ENCODE measurements at places on chromosomes 16 and 17.

GRCh38 chr17:60284709-60285108, 107.2 kb downstream of the USP32 start:
- DNase-seq: no peak

DNA sequence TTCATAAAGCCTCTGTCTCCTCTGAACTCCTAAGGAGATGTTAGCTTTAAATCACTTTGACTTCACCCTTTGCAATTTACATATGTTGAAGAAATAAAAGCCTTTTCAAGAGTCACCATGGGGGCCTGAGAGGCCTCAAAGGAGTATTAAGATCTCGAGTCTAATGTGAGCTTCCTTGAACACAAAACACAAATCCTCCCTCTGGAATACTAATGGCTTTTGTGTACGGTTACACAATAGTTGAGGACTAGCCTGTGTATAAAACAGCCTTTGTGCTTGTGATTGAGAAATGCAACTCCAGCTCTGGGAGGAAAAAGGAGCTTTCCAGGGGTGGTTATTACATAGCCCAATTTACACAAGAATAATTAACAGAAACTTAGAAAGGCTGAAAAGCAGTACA, 1140.2 kb downstream of the CDH11 start:
- DNase-seq: no peak

- no peak for DNase-seq
Observed at GRCh38 chr17:79034931-79035485, 11.0 kb downstream of the C1QTNF1 start.

DNA sequence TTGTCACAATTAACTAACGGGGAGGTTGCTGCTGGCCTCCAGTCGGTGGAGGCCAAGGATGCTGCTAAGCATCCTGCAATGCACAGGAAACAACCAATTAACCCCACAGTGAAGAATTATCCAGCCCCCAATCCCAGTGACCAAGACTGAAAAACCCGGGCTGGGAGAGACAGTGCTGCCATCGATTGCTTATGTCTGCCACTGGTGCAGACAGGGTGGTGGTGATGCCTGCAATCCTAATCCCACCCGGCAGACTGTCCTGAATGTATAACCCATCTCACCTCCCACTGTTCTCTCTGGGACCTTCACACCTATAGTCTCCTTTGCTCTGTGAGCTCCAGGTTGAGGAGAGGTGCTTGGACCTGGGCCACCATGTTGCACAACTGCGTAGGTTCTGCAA, 42.3 kb upstream of the KLHDC4 start:
- no peak for DNase-seq

GRCh38 chr16:50681021-50681885, at the start of gene SNX20:
Gene SNX20 (minus strand): TSS chr16:50681312. CDS start chr16:50677526, 3,786 bp downstream.
- DNase-seq: no peak

- DNase-seq: no peak
Observed at GRCh38 chr17:8320990-8321389, 10.9 kb downstream of the ARHGEF15 start.

DNA sequence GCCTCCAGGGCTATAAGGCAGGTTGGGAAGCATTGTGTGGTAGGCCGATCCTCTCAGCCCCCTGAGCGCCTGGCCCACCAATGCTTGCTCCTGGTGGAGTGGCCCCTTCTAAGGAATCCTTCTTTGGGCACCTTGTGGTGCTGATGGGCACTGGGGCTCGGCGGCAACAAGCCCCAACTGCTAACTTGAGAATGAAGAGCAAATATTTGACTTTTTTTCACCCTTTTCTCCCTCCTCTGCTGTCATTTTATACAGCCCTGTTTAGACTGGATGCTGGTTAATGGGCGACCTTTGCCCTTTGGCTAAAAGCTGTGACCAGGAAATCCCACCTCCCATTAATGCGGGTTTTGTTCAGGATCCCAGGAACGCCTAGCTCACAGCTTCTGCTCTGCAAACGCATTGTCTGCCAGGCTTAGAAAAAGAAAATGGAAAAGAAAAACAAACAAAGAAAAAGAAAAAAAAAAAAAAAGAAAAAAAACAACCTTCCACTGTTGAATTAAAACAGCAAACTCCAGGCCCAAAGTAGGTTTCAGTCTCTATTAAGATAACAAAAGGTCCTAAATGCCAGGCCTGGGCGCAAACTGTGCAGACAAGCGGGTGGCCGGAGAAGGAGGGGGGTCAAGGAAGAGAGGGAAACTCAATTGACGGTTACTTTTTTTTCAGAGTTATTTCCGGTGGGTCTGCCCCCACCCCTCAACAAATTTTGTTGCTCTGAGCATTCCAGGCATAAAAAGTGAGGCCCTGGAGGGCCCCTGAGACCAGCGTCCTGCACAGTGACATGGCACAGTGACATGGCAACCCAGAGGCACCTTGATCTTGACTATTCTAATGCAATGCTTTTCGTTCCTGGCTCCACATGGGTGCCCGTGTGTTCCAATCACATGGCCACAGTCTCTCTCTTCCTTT, 301.4 kb downstream of the MAF start:
- DNase-seq: no peak

- no peak for DNase-seq
Observed at GRCh38 chr16:66871840-66872239, 8.5 kb upstream of the PDP2 start.

DNA sequence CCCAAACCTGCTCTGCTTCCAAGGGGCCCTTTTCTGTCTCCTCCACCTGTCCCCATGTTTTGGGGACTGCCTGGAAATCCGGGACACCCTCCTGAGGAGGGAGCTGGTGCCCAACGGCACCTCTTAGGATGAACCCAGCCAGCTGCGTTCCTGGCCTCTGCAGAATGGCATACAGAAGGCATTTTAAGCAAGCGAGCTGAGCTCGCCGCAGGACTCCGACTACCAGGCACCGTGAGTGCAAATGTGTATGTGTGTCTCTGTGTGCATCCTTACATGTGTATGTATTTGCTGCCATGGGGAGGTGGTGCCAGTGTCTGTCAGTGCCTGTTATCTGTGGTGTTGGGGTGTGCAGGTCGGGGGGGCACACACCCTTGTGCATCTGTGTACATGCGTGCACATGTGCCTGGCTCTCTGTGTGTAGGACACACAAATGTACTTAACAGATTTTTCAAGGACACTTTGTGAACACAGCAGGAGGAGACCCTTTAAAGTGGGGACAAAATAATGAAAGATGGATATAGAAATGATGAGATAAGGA, 39.3 kb downstream of the ABAT start:
- no peak for DNase-seq

DNA sequence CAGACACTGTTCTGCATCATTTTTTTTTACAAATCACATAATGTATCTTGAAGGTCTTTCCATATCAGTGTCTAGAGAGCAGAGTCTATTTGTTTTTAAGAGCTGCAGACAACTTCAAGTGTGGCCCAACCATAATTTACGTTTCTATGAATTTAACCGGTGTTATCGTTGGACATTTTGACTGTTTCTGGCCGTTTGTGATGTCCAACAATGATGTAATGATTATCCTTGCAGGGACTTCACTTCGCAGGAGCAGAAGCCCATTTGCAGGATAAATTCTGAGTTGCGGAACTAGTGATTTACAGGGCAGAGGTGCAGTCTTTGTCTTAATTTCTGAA, 26.9 kb upstream of the HLF start:
- no peak for DNase-seq

DNA sequence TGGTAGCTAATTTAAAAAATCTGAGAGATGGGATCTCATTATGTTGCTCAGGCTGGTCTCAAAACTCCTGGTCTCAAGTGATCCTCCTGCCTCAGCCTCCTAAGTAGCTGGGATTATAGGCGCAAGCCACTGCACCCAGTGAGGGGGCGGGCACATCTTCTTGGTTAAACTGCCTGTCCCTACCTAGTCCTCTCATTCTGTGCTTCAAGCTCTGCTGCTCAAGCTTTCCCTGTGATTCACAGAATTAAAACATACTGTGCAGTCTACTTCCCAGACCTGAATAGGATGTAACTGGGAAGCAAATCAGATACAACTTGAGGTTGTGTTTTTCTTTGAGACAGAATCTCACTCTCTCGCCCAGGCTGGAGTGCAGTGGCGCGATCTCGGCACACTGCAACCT, 2.3 kb downstream of the MRPL38 start:
- no peak for DNase-seq

DNA sequence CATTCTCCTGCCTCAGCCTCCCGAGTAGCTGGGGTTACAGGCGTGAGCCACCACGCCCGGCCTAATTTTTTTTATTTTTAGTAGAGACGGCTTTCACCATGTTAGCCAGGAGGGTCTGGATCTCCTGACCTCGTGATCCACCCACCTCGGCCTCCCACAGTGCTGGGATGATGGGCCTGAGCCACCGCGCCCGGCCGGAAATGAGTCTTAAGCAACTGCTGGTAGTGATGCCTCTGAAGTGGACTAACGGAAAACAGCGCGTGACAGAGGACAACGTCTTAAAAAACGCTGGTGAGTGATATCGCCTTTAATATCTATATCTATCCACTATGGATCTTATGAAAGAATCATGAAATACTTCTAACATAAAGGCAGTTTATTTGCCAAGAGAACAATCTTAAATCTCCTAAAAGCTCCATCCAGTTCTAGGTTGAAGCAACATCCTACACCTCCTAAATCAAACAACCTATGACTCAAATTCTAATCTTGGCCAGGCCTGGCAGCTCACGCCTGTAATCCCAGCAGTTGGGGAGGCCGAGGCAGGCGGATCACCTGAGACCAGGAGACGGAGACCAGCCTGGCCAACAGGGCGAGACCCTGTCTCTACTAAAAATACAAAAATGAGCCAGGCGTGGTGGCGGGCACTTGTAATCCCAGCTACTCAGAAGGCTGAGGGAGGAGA, 69.8 kb downstream of the NXN start:
- no peak for DNase-seq

DNA sequence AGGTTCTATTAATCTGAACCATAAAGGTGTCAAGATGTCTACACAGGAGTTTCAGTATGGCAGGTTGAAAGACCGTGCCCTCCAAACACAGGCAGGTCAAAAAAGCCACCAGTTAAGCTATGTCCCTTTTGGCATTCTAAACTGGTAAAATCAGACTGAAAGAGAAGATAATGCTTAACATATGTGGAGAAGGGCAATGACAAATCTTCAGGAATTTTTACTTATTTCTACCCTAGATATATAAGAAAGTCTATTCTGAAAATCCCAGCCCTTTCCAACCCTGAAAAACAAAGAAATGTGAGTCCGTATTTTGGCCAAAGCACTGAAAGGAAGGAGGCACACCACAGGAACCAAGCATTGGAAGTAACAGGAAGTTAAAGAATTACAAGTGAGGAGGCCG, 16.5 kb downstream of the AP1G1 start:
- no peak for DNase-seq

DNA sequence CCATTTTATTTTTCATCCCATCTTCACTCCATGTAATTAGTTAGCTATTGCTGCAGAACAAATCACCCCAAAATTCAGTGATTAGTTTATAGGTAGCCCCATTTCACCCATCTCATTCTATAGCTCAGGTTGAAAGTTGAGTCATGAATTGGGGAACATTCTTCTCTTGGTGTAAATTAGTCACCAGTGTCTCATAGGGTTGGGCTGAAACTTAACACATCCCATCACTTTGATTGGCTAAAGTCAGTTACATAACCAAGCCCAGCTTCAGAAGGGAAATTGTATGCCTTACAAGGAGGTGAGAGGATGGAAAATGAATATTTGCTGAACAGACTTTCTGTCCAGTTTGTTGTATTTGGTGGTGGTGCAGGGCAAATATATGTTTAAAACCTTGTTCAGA, 477.5 kb downstream of the WWOX start:
- no peak for DNase-seq

DNA sequence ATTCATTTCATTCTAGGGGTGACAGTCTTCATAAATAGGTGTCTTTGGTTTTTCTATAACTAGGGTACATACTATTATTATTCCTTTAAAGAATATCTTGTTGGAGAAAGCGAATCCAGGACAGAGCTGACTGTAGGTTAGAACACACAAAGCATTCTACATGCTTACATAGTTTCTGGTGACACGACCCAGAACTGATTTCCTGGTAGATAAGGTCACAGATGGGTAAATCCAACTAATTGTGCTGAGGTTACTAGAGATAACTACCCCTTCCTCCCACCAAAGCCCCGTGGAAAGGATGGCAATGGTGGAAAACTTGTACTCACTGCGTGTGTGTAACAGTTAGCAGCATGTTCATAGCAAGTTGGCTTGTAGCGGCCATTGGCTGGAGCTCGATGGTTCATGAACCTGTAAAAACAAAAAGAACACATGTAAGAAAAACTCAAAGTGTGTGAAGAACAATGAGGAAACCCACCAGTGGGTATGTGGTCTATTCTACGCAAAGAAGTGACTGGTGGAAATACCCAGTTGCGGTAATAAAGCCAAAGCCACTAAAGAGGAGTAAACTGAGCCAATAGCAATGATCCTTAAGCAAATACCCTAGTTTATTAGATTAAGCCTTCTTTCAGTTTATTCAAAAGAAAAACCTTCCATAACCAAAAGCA, 7.7 kb downstream of the MMD start:
- DNase-seq: no peak

DNA sequence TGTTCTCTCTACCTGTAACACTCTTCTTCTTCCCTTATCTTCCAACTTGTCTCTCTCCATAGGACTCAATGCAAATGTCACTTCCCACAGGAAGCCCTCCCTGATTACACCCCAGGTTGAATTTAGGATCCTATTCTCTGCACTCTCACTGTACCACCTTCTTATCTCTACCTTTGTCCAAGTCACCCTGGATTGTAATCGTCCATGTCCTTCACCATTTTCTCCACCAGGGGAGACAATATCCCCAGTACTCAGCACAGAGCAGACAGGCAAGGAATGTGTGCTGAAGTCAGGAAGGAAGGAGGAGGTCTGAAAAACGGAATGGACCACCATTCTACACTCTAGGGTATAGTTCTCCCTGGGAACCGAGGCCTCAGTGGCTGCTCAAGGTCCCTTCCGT, 14.2 kb downstream of the C16orf82 start:
- no peak for DNase-seq

- DNase-seq: no peak
Observed at GRCh38 chr16:1097156-1097555, 1.1 kb upstream of the C1QTNF8 start.

DNA sequence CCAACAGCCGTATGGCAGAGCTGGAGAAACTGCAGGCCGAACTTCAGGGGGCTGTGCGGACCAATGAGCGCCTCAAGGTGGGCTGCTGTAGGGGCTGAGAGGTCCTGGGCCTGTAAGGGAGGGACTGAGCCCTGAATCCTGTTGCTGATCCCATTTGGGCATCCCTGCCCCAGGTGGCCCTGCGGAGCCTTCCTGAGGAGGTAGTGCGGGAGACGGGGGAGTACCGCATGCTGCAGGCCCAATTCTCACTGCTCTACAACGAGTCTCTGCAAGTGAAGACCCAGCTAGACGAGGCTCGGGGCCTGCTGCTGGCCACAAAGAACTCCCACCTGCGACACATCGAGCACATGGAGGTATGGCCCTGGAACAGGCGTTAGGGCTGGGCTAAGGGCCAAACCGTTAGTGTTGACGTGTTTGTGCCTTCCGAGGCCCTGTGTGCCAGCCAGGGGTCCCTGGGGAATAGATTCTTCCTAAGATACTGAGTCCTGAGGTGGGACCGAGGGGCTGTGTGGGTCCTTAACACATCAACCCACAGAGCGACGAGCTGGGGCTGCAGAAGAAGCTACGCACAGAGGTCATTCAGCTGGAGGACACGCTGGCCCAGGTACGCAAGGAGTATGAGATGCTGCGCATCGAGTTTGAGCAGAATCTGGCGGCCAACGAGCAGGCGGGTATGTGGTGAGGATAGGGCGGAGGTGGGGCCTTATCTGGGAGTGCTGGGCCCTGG, 4.2 kb downstream of the RNF40 start:
- DNase-seq: no peak

All from NCI-H524 treated with DMSO at 0.1 percent for 48 hours (cell line).